ENCODE measurements at places on chromosomes 3 and 15.
A peak's percentile ranks its signal among the peaks of the same experiment; 100 is the strongest.

DNA sequence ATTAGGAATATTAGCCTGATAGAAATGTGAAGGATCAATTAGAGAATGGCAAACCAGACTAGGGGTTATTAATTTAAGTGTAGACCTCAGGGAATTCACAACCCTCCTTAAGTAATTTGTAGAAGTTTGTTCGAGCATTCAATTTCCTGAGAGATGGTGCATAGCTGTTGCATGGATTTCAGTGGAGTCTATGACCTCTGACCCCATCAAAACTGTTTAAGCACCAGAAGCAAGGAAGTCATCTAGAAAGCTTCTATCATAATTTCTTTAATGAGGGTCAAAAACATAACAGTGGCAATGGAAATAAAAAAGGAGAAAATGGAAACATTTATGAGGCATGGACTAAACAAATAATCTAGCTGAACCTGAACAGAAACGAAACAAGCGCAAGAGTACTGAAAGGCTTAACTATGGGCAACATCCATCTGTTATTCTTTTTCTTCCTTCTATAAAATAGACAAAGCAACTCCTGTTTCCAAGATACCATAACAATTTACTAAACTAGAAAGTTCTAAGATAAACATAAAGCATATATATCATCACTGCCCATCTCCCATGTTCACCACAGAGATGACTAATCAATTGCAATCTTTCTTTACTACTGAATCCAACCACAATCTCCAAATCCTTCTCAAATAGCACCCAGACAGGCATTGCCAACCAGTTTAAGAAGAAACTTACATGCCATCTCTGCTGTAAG, 151.4 kb downstream of the THRB start:
- DNase-seq = no peak

- DNase-seq = no peak
Measured at GRCh38 chr15:58298879-58299850, 132.6 kb upstream of the LIPC start.

DNA sequence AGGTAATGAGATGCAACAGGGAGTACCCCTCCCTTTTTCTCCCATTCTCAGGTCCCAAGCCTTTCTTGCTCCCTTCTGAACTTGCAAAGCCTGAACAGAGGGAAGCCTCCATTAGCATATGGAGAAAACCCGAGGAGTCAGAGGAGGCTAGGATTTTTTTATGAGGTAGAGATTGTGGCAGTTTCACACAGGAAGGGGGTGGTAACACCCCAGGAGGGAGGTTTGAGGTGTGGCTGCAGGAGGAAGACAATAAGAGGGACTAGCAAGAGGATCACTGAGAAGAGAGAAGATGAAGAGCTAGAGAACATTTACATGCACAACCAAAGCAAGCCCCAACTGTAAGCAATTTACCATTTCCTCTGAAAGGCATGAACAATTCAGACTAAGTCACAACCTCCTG, 322.7 kb downstream of the SV2B start:
- DNase-seq = no peak

- peak; percentile 77 for DNase-seq
Measured at GRCh38 chr3:138935863-138936740, 10.8 kb downstream of the FOXL2 start.

DNA sequence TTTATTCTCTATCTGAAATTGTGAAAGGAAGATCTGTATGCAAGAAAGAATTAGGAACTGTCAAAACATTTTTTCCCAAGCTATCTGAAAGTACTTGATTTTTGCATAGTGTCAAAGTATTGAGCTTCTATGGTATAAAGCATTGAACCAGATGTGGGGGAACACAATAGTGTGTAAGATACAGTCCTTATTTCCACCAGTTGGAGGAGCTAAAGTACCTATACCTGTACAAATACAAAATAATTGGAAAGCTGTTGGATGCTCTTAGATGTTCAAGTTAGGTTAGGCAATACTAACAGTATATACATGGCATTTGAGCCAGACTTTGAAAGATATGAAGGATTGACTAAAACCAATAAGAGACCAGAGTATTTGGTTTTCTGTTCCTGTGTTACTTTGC, 148.4 kb downstream of the B3GALNT1 start:
- no peak for DNase-seq

DNA sequence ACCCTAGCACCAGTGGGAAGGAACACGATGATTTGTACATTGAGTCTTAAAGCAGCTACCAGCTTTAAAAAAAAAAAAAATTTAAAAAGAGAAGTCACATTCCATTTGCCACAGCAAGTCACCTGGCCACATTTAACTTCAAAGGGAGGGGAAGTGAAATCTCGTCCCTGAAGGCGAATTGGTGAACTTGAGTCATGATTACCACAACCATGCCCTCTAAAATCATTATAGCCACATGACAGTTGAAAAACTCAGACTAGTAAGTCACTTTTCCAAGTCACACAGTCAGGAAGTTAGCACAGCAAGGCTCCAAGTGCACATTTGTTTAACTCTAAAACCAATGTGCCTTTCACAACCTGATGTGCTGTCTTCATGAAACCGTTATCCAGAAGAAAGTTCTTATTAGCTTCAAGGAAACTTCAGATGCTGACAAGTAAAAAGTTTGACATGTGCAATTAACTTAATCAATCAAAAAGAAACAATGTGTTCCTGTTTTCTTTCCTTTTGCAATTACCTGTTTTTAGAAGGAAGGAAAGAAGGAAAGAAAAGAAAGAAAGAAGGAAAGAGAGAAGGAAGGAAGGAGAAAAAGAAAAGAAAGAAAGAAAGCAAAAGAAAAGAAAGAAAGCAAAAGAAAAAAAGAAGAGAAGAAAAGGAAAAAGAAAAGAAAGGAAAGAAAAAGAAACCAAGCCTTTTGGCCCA, 8.3 kb upstream of the THSD4 start:
- DNase-seq = no peak

- DNase-seq = no peak
Measured at GRCh38 chr3:11692532-11692813, 48.8 kb upstream of the VGLL4 start.

DNA sequence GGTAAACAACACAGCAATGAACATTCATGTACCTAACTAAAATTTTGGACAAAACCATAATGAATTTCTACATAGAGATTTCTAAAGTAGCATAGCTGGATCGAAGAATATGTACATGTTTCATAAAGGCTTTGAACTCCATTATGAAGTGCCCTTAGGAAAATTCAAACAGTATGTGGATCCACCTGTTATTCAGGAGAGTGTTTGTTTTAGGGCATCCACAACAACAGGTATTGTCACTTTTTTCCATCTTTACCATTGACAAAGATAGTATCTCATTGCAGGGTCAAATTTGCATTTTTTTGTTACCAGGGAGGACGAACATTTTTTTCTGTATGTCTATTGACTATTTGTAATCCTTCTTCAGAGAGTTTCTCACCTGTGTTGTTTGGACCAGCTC, 75.0 kb downstream of the COL6A5 start:
- DNase-seq = no peak

DNA sequence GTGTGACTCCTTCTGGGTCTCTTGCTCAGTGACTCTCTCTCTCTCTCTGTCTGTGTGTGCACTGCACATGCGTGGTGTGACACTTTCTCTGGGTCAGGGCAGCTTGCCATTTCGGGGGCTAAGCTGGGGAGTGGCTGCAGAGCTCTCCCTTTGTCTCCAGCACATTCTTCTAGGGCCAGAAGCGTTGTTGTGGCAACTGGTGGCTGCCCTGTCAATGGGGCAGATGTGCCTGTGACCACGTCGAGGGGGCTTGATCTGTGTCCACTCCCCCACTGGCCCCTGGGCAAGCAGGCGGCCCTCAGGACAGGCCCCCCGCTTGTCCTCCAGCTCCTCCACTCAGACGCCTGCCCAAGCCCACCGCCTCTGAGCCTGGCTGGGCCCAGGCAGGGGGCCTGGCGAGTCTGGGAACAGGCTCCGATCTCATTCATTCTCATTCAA, 67.8 kb downstream of the WNT7A start:
- no peak for DNase-seq

- DNase-seq = no peak
Measured at GRCh38 chr3:60998858-60999257, 252.4 kb downstream of the FHIT start.

- DNase-seq = no peak
Measured at GRCh38 chr3:194201953-194202666, 66.2 kb downstream of the HES1 start.

DNA sequence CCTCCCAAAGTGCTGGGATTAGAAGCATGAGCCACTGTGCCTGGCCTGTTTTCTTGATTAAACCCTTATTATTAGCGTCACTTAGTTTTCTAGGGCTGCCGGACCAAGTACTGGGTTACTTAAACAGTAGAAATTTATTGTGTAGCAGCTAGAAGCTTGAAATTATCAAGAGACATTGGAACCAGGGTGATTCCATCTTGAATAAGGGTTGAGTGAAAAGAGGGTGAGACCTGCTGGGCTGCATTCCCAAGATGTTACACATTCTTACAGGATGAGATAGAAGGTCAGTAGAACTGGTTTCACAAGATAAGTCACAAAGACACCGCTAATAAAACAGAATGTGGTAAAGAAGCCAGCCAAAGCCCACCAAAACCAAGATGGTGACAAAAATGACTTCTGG, 18.6 kb upstream of the FSTL1 start:
- no peak for DNase-seq

Data from stimulated activated CD4-positive, alpha-beta T cell treated with anti-CD3 and anti-CD28 coated beads, Interleukin-12 subunit alpha, Interleukin-12 subunit beta, amount 100 ng/mL, for 4 hours (primary cell).